Frontal cortex (tissue), 4 donors: ENCODE measurements at places on chromosomes 11 and 22. TPM values are rescaled to one million over a fixed set of nuclear protein-coding genes. Genes with fewer than 3 reads are reported as not detected.

The ACER3 gene
- total RNA-seq, result 14.7 TPM

The NCAM1 gene
- total RNA-seq, result 515 TPM

The TREH gene
- not detected for total RNA-seq

The MUC6 gene
- not detected for total RNA-seq

The C2CD3 gene
- total RNA-seq, result 11.8 TPM

The APOA5 gene
- not detected for total RNA-seq

The FAM180B gene
- not detected for total RNA-seq

The CWF19L2 gene
- 26.1 TPM for total RNA-seq

DNA sequence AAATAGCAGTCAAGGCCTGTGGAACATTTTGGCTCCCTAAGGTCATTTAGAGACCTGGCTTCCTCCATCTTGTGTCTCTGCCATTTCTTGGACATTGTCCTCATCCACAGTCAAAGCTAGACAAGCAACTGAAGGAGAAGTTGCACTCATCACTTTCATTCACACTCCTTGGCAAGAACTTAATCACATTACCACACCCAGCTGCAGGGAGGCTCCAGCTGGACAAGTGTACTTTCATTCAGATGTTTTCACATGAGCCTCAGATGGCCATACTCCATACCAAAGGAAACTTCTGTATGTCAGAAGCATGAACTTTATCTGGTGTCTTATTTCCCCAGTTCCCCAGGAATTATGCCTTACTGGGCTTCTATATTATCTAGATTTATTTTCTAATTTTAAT, 537.4 kb downstream of the TMEM135 start:
- DNase-seq, result no peak

GRCh38 chr22:48299801-48300200, 1527.9 kb downstream of the BRD1 start:
- no peak for DNase-seq

GRCh38 chr11:22459048-22459447, 120.9 kb downstream of the SLC17A6 start:
- no peak for DNase-seq

GRCh38 chr11:63417174-63417852, 47.7 kb downstream of the SLC22A9 start:
- DNase-seq, result no peak

- DNase-seq, result no peak
Observed at GRCh38 chr11:61974766-61975631, 7.6 kb upstream of the FTH1 start.

DNA sequence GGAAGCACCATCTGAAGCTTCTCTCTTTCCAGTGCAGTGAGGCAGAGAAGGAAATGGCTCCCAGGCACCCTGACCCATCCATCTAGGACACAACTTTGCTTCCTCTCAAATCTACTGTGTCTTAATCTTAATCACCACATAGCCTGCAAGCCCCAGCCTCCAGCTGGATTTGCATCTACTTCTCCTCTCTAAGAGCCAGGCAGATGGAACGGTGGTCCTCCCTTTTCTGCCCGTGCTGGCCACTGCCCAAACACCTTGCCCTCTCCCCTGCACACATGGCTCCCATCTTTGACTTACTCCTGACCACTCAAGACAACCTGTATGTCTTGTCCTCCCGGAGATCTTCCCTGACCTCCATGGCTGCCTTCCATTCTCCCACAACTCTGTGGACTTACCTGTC, 7.4 kb downstream of the MS4A10 start:
- DNase-seq, result no peak

- no peak for DNase-seq
Observed at GRCh38 chr22:24681236-24681635, 78.2 kb downstream of the GGT1 start.

DNA sequence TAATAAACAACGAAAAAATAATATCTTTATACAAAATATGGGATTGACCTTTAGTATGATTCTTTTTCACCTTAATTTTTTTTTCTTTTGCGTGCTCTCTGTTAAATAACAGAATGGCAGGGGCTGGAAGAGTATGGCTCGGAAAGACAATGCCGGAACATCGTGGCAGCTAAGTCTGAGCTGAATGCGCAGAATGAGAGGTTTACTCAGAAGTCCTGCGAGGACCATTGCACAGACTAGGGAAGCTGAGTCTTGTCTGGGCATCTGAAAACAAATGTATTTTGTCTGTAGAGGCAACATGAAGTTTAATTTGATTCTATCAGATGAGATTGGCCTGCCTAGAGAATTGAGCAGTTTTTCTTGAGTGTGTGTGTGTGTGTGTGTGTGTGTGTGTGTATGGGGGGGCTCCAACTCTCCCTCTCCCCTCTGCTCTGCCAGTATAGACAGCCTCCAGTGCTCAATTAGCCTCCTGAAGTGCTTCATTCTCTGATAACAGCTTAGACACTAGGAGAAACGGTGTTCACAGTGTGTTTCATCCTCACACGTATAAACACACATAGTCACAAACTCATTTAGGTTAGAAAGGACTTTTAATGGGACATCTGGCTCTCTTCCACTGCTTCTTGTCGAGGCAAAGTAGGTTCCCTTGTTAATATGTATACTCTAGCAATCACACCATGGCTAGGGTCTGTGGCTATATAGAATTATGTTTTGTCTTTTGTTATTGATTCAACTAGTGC, 244.3 kb upstream of the SORL1-AS1 start:
- no peak for DNase-seq

GRCh38 chr11:80355251-80355650, 914.4 kb upstream of the TENM4 start:
- DNase-seq, result no peak

DNA sequence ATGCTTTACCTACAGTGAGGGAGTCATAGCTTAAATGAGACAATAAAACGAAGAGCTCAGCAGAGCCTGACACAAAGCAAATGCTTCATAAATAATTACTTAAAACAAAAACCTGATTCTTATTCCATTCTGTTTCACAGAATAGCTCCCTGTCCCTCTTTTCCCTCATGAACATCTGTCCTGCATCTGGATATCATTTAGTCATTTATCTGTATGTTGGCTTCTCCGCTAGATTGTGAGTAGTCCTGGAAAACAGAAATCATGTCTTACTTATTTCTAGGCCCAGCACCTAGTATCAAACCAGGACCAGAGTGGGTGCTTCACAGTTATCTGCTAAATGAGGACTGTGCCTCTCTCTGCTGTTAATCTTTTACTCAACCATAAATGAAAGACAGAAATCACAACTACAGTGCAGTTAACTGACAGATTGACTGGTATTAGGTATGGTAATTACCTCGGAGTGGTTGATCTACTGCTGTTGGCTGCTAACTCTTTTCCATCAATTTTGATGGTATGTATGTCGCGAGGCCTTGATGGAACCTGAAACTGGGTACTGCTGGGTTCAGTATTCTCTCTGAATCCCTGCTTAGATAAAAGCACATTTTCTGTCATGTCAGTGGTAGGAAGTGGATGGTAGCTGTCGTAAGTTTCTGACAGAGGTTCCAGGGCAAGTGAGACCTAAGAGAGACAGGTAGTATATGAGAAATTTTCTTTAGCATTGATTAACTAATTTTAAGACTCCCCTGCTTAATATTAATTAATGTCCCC, 31.5 kb downstream of the C2CD3 start:
- no peak for DNase-seq

DNA sequence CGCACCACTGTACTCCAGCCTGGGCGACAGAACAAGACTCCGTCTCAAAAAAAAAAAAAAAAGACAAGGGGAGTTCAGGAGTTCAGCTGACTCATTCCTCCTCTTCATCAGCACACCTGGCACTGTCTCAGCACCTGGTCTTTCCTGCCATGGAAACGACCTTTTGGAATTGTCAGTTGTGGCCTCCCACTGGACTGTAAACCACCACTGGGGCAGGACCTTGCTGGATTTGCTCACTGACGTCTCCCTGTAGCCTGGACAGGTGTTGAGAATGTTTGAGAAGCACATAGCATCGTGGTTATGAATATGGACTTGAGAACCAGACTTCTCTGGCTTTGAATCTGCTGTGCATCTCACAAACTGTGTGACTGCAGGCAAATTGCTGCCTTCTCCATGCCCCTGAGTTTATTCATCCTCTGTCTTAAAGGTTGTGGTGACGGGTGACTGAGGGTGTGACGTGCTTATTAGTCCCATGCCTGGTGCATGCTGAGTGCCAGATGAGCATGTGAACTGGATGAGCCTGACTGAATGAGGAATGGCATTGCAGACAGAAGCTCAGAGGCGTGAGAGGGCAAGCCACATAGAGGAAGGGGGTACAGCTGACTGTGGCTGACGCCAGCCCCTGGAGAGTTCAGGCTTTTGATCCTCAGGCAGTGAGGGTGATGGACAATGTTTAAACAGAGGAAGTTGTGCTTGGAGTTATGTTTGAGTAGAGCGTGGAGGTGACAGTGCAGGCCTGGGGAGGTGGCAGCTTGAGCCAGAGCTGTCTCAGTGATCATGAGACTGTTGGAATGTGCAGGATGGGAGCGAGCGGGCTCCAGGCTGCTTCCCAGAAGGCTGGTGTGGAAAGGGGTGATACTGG, 12.7 kb downstream of the TOM1 start:
- no peak for DNase-seq

GRCh38 chr11:117876059-117876340, 458 bp downstream of the FXYD6 start:
- no peak for DNase-seq

DNA sequence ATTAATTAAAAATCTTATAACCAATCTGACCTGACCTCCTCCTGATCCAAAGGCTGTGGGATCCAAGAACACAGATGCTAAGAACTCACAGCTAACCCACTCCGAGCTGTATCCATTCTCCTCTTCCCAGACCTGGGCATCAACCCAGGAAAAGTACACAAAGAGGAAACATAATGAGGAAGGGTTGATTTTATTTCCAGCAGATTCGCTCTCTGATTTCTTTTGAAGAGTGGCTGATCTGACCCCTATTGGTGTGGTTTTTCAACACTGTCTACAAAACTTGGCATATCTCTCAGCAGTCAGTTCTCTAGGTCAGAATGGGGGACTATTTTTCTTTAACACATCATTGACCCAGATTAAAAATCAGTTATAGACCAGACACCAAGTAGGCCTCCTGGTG, 201.9 kb upstream of the UBASH3B start:
- DNase-seq, result peak; percentile 16

GRCh38 chr22:22768885-22769284, 118.7 kb upstream of the IGLL5 start:
- no peak for DNase-seq

GRCh38 chr11:68315171-68315920, 3.0 kb downstream of the LRP5 start:
- DNase-seq, result no peak

DNA sequence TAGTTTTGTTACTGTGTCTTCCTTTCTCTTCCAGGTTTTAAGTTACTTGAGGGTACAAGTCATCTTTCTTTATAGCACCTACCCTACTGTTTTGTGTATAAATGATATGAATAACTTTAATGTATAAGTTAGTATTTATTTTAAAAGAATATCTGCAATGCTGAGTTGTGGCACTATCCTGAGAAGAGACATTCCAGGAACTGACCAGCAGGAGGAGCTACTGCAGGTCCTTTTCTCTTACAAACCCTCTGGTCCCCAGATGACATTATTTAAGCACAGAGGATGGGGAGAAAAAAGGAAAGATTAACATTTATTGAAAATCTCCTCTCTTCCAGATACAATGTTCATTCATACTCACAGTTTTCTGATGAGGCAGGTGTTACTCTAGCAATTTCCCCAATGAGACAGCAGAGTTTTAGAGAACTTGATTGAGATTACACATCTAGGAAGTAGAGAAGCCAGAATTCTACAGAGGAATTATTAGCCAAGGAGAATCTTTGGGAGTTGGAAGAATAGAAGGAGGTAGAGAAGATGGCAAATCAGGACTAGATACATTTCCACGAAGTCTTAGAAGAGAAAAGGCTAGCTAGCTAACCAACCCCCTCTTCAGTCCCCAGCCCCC, 541.2 kb upstream of the API5 start:
- DNase-seq, result peak; percentile 10

DNA sequence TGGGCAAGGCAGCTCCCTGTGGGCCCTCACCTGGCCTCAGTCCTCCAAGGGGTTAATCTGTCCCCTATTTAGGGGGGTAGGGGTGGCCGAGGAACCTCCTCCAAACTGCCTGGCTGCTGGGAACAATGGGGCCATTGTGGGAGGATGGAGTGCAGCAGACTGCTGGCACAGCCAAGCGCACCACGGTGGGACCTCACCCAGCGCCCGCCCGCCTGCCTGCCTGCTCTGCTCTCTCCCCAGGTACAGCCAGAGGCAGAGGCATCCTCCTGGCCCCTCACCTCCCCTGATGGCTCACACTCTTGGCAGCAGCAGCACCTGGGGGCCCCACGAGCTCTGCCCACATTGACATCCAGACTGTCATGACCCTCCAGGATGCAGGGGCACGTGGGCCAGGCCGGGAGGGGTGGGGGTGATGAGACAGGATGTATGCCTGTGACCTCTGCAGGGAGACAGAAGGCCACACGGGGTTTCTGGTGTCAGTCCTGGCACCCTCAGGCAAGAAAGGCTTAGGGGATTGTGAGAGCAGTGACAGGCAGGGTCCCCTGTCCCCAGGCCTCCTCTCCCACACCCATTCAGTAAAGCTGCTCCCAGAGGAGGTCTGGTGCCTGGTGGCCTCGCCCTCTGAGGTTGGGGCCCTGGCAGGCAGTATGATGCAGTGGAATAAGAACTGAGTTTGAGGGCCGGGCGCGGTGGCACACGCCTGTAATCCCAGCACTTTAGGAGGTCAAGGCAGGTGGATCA, 11.4 kb downstream of the BCL9L start:
- no peak for DNase-seq
